ENCODE measurements at places on chromosomes 5 and 9.

- DNase-seq: peak; percentile 46
Observed at GRCh38 chr5:1437226-1437829, 7.9 kb downstream of the SLC6A3 start.

- DNase-seq: no peak
Observed at GRCh38 chr9:72394066-72394465, 29.1 kb upstream of the ZFAND5 start.

- no peak for DNase-seq
Observed at GRCh38 chr9:112581469-112582176, 95.0 kb downstream of the KIAA1958 start.

DNA sequence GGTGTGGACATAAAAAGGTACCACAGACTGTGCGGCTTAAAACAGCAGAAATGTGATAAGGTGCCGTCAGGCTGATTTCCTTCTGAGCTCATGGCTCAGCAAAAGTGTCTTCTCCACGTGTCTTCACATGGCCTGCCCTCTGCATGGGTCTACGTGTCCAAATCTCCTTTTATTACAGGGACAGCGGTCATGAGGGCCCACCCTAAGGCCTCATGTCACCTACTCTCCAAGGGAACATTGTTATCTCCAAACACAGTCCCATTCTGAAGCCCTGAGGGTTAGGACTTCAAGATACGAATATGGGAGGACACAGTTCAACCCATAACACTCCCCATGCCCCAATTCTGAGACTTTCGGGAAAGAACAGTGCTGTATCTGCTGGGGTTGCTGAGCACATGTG, 35.2 kb downstream of the COL23A1 start:
- no peak for DNase-seq

GRCh38 chr9:137234758-137235423, 4.2 kb downstream of the SLC34A3 start:
- no peak for DNase-seq

DNA sequence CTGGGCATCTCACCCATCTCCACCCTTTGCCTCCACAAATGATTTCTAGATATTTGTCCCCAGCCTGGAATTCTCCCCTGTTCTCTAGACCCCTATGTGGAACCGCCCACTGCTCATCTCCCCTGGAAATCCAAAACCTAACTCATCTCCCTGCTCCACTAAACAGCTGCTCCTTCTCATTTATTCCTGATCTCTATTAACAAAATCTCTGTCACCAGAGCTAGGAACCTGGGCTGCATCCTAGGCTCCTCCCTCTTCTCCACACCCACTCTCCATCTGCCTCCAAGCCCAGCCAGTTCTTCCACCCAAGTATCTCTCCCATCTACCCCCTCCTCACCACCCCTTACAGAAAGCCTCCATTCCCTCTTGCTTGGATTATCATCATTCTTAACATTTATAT, 24.0 kb upstream of the SYNPO start:
- DNase-seq: no peak

- no peak for DNase-seq
Observed at GRCh38 chr5:154198611-154199230, 8.2 kb downstream of the GALNT10 start.

DNA sequence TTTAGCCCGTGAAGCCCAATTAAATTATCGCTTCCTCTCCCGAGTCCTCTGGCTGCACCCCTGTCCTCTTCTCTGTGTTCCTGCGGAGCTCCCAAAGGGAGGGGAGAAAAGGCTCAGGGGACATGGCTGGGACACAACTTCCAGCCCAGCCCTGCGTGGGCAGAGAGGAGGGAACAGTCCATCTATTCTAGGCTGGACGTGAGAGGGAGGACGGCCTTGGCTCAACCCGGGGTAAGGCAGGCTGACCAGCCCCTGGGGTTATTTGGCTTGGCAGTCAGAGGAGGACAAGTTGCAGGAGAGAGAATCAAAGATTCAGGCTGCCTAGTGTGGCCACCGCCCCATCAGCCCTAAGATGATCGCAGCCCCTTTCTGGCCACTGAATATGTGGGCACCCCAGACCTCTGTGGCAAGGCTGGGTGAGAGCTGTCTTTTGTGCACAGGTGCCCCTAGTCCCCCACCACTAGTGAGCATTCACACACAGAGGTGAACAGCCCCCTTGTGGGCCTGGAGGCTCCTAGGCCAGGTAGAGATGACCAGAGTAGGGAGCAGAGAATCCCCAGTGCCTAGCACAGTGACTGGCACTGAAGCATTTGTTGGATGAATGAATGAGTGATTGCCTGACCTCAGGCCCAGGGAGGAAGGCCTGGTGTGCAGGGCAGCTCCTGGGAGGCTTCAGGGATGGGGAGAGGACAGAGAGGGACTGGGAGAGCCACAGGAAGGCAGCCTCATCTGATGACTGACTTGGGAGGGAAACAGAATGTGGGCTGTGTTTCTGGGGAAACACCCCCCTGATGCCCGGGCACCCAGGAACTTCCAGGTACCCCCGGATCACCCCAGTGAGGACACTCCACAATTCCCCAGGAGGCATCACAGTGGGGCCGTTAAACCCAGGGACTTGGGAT, 133.9 kb downstream of the C9orf50 start:
- no peak for DNase-seq

GRCh38 chr9:89405826-89406225, 87.5 kb downstream of the SECISBP2 start:
- no peak for DNase-seq

DNA sequence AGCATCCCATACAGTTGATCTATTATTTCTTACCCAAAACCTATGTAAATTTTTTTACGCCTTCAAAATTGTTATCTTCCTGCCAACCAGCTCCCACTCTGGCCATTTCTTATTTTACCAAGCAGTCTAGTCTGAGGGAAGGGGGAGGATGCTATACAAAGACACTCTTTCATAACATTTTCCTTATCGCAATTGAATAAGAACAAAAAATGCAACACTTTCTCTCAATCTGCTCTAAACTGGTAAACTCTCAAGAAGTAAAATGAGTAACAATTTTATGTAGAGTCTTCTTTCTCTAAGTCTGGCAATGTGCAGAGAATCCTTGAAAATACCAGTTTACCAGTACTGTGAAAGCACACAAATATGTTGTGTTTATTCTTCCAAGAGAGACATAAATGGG, 1216.3 kb downstream of the PTPRD start:
- DNase-seq: no peak

DNA sequence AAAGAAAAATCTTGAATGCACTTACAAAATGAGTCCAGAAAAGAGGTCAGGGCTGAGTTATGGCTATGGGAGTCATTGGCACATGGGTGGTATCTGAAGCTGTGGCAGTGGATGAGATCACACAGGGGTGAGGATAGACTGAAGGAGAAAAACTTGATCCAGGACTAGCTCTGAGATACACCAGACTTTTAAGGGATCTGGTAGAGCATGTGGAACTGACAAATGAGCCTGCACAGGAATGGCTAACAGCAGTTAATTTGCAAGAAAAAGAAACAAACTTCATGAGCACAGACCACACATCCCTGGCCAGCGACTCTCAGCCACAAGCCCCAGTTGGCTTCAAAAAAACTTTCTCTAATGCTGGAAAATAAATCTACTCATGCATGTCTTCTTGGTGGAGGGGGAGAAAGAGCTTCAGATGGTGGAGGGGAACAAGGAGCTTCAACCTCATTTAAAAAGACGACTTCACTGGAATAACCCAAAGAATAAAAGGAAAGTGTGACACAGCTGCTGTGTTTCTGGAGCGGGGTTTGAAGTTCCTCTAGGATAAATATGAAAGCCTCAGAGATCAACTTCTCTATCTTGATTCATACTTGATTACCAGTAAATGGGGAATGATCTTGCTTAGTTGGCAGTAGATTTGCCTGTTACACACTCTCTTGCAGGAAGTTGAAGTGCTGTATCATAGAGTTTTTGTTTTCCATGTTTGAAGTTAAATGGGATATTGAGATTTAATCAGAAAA, 33.6 kb downstream of the TNFAIP8 start:
- no peak for DNase-seq

DNA sequence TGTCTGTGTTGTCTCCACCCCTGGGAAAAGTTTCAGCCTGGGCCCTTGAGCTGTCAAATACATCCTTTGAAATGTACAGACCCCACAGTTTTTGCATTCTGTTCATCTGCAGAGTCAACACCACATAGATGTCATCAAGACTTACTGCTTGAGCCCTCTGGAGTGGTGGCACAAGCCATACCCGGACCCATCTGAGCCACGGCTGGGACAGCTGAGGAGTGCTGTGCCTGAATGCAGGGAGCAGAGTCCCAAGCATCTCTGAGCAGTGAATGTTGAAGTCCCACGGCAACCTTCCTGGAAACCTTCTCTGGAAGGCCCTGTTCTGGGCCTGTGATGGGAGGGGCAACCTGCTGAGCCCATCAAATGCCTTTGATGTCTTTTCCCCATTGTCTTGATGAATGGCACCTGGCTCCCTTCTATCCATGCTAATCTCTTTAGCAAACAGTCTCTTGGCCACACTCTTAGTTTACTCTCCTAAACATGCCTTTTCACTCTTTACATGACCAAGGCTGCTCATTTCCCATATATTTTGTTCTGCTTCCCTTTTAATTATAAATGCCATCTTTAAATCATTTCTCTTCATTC, 92.5 kb downstream of the ATPSCKMT start:
- no peak for DNase-seq

DNA sequence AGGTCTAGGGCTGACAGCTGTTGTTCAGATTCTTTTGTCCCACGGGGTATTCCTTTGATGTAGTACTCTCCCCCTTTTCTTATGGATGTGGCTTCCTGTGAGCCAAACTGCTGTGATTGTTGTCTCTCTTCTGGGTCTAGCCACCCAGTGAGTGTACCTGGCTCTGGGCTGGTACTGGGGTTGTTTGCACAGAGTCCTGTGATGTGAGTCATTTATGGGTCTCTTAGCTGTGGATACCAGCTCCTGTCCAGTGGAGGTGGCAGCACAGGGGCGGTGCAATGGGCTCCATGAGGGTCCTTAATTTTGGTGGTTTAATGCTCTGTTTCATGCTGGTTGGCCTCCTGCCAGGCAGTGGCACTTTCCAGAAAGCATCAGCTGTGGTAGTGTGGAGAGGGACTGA, 161.3 kb downstream of the CAVIN4 start:
- no peak for DNase-seq

DNA sequence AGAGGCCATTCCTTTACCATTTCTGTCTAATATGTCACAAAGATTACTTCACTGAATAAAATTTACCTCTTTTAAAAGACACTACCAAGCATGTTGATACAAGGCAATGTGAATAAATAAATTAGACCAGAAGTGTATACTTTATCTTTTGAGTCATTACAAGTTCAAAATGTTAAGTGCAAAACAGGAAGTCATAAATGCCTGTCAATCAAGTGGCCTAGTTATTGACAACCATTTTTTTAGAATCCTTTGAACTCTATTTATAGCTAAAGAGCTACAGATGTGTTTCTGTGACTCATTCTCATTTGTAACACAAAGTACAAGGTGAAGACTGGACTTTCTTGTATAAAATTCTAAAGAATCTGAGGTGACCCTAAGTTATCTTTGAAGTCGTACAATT, 602.7 kb upstream of the SEMA6A start:
- no peak for DNase-seq

DNA sequence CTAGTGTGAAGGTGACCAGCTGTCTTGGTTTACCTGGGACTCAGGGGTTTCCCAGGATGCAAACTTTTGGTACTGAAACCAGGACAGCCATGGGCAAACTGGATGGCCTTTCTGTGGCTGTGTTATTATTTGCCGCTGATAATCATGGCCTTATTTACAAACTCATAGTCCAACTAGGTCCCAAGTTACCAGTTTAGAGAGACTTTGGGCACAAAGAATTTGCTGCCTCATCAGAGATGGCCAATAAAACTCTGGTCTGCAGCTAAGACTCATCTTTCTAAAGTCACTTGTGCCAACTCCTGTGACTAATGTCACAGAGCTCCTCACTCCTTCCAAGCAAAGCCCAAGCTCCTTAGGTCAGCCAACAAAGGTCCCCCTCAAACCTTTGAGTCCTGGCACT, 47.5 kb upstream of the PLPP6 start:
- no peak for DNase-seq

DNA sequence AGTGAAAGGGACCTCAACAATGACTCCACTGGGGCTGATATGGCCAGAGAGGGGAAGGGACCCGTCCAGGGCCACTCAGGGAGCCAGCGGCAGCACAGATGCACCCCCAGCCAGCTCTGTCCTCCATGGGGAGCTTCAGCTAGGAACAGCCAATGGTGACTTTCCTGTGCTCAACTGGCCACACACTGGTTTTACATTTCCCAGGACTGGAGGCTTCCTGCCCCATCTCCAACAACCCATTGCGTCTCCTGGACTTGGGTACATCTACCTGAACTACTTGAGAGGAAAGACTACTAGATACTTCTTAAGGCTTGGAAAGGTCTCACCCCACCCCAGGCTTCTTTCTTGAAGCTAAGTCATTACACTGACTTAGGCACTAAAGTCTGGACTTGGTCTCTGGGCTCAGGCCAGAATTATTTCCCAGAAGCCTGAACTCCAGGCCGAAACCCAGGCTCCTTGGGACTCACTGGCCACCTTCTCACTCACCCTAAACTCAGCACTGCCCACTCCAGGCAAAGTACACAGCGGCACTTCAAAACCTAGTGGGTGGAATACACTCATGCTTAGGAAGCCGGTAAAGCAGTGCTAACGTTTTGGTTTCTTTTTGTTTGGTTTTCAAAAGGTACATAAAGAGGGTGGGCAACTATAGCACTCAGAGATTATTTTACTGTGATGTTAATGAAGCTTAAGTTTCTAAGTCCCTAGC, 1.5 kb downstream of the IGFBPL1 start:
- no peak for DNase-seq

- no peak for DNase-seq
Observed at GRCh38 chr5:111735583-111736270, 21.3 kb downstream of the NREP start.

GRCh38 chr5:93717162-93717561, 24.2 kb downstream of the POU5F2 start:
- no peak for DNase-seq

- DNase-seq: no peak
Observed at GRCh38 chr5:94240993-94241651, 377.3 kb downstream of the KIAA0825 start.

GRCh38 chr5:88734191-88734640, 148.8 kb downstream of the MEF2C start:
- no peak for DNase-seq

GRCh38 chr5:63314551-63314950, 647.7 kb downstream of the HTR1A start:
- no peak for DNase-seq

GRCh38 chr5:108700930-108701329, 46.8 kb upstream of the FER start:
- no peak for DNase-seq

Data from HuH-7.5 (cell line).